Occipital lobe (tissue), 3 donors: ENCODE measurements at places on chromosomes 1 and 21.
A peak's percentile ranks its signal among the peaks of the same experiment; 100 is the strongest.

DNA sequence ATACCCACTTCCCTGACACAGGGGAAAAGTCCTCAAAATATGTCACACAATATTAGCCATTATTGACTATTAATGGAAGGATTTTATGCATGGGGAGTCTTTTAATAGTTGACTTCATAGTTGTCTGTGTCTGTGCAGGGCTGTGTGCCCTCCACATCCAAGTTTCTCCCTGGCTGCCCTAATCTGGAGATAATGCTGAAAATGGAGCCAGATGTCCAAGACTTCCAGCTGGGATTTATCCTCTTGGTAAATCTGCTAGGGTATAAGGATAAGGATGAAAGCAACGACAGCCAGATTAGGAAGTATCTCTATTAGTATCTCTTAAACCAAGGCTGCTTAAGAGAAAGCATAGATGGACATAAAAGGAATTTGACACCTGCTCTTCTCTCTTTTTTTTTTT, 42.1 kb downstream of the CDK18 start:
- DNase-seq = no peak

- no peak for DNase-seq
These were observed 16.8 kb downstream of the UBE2U start for GRCh38 chr1:64220241-64220640.

DNA sequence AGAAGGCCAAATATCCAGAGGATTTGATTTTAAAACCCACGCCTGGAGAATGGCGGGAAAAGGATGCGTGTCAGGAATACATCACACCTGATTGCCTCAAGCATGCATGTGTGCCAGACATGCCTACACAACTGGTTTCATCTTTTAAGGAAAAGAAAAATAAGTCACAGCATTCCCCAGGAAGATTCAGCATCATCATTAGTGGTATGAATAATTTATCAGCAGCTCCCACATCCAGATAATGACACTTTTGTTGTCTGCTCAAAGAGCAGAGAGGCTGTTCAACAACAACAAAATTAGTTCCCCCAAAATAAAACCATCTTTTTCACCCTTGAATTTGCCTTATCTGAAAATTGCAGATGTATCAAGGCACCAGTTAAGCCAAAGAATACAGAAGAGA, 328.6 kb upstream of the C1orf87 start:
- no peak for DNase-seq

GRCh38 chr1:2358651-2359640, 32.4 kb downstream of the MORN1 start:
- no peak for DNase-seq

DNA sequence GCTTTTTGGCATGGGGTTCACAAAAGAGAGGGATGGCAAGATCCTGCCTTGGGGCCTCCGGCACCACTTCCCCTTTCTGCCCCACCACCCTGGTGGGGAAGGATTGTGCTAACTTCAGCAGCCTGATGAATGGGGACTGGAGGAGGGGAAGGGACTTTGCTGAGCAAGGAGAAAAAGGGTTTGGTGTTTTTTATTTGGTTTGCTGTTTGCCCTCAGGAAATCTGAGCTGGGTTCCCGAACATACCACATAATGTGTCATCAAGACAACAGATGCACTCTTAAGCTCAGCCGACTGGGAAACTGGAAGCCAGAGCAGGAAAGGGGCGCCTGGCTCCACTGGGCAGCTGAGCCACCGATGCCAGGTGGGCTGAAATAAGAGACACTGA, 19.8 kb downstream of the OLFML2B start:
- no peak for DNase-seq

- no peak for DNase-seq
These were observed 3.1 kb downstream of the PBX1 start for GRCh38 chr1:164562061-164562460.

- DNase-seq = no peak
These were observed 50.2 kb downstream of the RABGAP1L start for GRCh38 chr1:174209347-174210187.

DNA sequence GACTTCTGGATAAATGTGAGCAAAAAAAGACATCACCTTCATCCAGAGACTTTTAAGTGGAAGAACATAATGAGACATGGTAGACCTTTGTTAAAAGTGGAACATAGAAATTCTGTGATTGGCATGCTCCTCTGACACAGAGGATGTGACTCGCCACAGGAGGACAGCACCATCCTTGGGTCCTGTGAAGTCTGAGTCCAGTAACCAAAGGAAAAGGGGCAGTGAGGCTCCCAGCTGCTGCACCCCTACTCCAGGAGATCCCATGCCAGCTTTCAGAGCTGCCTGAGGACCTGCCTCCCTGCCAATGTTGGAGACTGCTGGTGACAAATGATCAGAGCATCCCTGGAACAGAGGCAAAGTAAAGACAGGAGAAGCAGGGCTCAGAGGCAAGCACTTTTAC, 136.2 kb downstream of the BRINP2 start:
- DNase-seq = no peak

DNA sequence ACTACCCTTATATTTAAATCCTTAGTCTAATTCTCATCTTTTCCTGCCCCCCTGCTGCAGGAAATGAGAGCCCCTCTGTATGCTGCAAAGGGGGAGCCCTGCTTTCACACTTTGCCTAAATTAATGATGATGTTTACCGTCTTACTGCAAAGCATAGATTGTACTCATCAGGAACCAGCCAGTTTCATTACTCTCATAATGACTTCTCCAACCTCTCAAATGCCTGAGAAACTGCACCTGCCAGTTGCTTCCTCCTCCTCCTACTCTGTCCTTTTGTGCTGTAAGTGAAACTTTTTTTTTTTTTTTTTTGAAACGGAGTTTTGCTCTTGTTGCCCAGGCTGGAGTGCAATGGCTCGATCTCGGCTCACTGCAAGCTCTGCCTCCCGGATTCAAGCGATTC, 101.7 kb downstream of the ADSS2 start:
- no peak for DNase-seq

GRCh38 chr1:21311016-21311415, 20.8 kb upstream of the ECE1 start:
- DNase-seq = peak; percentile 73

DNA sequence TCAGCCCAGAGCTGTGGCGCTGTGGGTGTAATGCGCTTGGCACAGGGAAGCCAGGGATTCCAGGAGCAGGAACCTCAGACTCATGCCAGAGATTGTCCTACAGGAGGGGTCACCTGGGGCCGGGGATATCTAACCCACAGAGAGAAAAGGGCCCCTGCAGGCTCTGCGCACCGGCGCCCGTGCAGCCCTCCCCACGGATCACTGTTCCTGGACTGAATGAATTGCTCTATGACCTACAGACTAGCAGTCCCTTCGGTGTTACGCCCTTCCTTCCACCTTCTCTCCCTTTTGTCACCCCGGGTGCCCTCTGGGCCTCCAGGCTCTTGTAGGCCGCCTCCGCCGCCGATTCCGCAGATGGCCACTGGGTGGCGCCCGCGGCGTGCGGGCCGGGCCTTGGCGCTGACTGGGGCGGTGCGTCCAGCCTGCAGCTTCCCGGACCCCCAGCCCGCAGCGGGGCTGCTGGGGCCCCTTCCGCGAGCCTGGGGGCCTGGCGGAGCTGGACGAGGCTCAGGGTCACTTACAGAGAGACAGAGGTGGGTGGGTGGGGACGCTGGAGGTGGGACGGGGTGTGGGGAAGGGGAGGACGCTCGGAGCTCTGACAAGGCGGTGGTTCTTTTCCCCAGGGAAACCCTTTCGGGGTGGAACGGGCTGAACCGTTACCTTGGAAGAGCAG, 101.3 kb downstream of the IER5 start:
- peak; percentile 47 for DNase-seq

- no peak for DNase-seq
These were observed 11.6 kb downstream of the LMNA start for GRCh38 chr1:156126043-156126629.

DNA sequence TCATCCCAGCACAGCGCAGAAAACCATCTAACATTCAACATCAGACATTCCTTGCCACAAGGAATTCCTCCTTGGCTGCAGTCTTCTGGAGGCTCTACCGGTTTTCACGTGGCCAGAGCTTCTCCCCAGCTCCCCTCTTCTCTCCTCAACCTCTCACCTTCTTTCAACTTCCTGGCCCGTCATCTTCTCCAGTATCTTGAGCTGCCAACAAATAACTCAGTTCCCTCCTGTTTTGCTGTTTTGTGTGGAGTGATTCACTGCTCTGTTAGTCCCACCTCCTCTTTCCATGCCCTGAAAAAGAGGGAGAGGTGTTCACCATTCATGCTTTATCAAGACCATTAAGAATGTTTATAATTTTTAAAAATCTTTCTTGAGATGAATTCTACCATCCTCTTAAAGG, 32.6 kb downstream of the PIGM start:
- DNase-seq = no peak

DNA sequence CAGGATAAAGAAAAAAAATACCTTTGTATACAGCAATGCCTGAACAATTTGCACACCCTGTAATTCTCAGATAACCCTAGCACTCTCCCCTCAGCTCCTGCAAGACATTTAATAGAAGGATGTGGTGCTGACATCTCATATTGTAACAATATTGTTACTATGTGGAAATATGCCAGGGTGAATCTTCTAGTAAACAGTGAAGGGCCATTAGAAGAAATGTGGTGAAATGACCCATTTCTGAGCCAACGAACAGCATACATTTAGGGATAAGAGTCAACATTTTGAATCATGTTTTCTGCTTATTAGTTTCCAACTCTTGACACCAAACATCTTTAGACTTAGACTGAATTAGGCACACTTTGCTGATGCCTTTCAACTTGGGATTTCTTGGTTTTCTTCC, 188.2 kb downstream of the KAZN start:
- no peak for DNase-seq

GRCh38 chr1:226104671-226105121, 42.2 kb downstream of the H3-3A start:
- no peak for DNase-seq

- no peak for DNase-seq
These were observed 126.6 kb upstream of the CACNA1E start for GRCh38 chr1:181356505-181357340.

DNA sequence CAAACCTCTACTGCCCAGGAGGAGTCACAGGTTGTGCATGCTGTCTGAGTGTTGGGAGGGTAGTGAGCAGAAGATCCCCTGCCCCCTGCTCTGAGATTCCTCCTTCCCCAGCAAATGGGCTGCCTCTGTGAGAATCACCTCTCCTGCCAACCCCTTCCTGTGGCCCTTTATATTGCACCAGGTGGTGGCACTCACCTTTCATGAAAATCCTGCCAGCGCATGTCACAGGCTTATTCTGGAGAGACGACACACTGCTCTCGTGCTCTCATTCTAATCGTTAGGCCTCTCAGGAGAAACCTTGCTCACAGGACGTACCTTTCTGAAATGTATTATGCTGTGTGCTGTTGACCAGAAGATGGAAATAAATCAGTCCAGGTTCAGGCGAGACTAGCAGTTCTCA, 113.7 kb downstream of the RGL1 start:
- DNase-seq = no peak

DNA sequence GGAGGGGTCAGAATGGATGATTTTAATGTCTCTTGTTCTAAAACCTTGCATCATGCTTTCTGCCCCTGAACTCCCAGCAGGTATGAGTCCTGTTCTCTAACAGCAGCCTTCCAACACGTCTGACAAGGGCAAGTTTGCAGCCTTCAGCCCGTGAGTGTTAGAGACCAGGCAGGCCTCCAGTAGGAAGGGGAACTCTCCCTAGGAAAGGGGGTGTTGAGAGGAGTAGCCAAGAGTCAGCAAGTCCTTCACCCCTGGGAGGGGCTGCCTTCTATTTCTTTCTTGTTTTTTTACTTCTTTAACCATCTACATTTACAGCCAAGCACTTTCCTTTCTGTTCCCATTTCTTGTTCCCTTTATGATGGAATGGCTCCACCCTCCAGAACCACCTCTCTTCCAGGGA, 14.2 kb downstream of the BATF3 start:
- DNase-seq = no peak

- DNase-seq = no peak
These were observed 81.7 kb upstream of the ATP1B1 start for GRCh38 chr1:169024800-169025271.

DNA sequence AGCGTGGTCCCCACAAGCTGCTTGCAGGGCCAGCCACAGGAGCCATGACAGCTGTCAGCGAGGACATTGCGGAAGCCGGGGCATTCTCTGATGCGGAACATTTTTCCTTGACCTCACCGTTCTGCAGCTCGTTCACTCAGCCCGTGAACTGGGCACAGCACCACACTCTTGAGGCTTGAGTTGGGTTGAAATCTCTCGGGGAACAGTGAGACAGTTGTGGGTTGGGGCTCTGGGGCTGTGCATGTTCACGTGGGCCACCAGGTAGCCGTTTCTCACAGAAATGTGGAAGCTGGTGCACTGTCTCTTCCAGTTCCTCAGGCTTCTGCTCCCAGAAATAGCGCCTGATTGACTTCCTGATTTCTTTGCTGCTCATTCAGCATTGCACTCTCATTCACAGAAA, 69.8 kb downstream of the SPSB1 start:
- no peak for DNase-seq

DNA sequence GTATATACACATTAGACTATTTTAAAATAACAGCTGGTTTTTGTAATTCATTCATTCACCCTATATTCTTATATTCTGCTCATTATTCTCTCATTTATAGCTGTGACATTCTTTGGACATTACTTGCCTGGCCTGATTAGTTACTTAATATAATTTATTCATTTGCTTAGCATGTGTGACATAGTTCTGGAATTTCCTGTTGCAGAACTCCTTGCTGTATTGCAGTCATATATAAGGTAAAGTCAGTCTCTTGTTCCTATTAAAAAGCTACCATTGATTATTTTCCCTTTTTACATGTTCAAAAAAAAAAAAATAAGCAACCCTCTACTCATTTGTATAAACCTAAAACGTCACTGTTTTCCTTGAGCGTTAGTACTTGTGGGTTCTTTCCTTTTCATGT, 23.9 kb downstream of the GNAT2 start:
- no peak for DNase-seq

DNA sequence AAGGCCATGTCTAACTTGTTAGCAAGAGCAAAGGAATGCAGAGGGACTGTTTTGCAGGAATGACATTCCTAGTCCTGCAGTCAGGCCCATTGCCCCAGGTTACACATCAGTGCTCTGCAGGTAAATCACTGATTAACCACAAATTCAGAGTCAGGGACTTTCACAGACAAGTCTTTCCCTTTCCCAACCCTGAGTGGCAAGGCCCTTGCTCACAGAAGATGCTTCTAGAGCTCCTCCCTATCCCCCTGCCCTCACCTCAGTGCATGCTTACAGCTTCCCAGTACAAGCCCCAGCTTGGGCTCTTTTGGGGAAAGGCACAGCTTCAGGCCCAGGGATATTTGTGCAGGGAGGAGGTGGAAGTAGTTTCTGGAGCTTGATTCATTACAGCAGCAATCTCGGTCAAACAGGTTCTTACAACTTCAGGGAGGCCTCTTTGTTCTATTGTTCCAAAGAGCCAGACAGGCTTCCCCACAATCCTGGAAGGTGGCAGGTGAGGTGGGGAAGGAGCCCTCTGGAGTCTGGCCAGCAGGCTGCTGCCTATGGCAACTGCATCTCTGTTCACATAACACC, 53.9 kb downstream of the CASQ2 start:
- no peak for DNase-seq

GRCh38 chr1:99328171-99328570, 63.9 kb downstream of the PLPPR4 start:
- no peak for DNase-seq

GRCh38 chr1:209227941-209228340, 355.6 kb upstream of the CAMK1G start:
- no peak for DNase-seq

- DNase-seq = no peak
These were observed 39.7 kb downstream of the NIPAL3 start for GRCh38 chr1:24455272-24455671.
